ENCODE measurements at places on chromosomes 1 and 21. TPM values are rescaled to one million over a fixed set of nuclear protein-coding genes. Genes with fewer than 3 reads are reported as not detected.

DNA sequence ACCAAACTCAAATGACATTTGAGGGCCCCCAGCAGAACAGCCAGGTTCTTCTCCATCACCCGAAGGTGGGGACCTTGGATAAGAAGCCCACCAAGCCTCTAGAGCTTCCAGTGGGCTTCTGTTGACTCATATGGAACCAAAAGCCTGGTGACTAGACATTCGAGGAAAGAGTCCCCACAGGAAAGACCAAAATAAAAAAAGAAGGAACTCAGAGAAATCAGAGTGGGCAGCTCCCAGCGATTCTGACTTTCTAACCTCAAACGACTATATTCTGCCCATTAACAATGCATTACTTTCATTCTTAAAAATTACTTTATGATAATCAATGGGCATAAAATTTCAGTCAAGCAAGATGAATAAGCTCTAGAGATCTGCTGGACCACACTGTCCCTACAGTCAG is 9.6 kb upstream of the CHIT1 start:
- no peak for DNase-seq
- H3K27ac ChIP-seq = no peak overlapping the region
- no peak overlapping the region for H3K4me3 ChIP-seq
- H3K27me3 ChIP-seq = peaks cover 20% of the 10 kb centered on the region

GRCh38 chr1:92864131-92864530 is 32.3 kb downstream of the RPL5 start:
- no peak overlapping the region for H3K4me3 ChIP-seq
- peaks cover 6% of the 10 kb centered on the region for H3K4me1 ChIP-seq
- no peak overlapping the region for H3K27ac ChIP-seq

DNA sequence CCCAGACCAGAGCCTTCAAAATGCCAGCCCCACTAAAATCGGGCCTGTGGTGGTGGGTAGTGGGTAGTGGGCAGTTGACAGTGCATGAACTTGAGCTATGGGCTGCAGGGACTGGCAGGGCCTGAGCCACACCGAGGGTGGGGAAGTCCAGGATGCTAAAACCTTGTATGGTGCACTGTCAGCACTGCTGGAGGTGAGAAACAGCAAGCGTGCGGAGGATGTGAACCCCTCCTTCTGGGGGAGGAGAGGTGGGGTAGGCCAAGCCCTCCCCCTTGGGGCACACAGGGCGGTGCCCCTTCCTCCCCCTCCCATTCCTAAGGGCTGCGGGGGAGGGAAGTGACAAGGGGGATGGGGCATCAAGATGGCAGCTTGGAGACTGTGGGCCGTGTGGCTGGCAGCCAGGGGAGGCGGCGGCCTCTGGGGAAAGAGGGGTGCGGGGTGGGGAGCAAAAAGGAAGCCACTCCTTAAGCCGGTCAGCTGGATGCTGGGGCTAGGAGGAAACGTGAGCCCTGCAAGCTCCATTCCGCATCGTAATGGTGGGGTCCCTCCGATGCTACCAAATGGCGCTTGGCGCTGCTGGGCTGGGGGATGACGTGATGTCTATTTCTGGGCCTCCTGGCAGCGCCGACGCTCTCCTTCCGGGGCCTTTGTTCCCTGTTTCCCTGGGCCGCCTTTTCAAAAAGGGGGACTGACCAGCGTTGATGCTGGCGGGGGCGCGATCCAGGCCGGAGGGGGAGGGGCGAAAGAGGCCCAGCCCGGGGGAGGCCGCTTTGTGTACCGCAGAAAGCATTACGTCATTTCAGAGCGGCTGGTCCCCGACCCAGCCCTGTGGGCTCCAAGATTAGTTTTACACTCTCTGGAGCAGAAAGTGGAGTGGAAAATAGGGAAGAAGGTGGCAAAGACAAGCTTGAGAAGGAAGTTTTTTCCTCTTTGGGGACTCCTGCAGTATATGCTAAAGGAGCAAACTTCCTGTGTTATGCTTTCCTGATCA is 809 bp downstream of the SYT11 start:
- peak; percentile 55 for DNase-seq
- peak overlapping the region; percentile 90 for H3K27ac ChIP-seq
- H3K36me3 ChIP-seq = no peaks in the 10 kb centered on the region
- H3K27me3 ChIP-seq = peaks cover 13% of the 10 kb centered on the region

The MX1 gene
- 75.6 TPM for total RNA-seq

- no peaks in the 10 kb centered on the region for H3K4me1 ChIP-seq
- no peaks in the 10 kb centered on the region for H3K27me3 ChIP-seq
- H3K27ac ChIP-seq = peak overlapping the region; percentile 11
- H3K4me3 ChIP-seq = no peak overlapping the region
These were observed 1.3 kb upstream of the IL19 start for GRCh38 chr1:206769304-206769731.

DNA sequence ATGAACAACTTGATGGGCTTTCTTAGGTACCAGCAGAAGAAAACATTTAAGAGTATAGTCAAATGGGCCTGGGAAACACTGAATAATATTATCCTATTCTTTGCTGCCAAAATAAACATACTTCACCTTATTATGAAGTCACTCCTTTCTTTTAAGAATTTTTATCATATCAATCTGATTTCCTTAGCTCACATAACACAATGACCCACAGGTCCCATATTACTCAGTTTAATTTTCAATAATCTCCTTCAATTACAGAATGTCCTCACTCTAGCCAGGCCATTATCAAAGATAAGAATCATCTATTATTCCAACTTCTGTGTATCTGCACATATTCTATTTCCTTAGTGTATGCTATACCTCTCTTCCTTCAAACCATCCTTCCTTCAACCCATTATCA is 63.0 kb downstream of the PIGK start:
- no peak overlapping the region for H3K4me3 ChIP-seq
- no peak overlapping the region for H3K27ac ChIP-seq
- no peaks in the 10 kb centered on the region for H3K36me3 ChIP-seq
- no peaks in the 10 kb centered on the region for H3K4me1 ChIP-seq

DNA sequence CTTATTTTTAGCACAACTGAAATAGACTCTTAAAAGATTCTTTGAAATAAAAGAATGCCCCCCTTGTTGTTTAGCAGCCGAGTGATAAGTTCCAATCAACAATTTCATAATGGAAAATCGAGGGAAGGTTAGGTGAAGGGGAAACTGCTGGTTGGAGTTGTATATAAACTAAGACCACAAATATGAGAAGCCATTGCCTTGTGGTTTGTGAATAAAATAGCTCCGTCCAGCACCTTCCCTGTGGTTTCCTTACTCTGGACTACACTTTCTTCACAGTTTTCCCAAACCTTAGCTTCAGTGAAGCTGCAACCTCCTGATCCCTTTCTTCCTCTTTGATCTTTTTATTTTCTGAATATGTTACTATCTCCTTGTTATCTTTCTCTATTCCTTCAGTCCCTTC is 6.7 kb upstream of the RAB3GAP2 start:
- no peaks in the 10 kb centered on the region for H3K4me1 ChIP-seq
- peaks cover 16% of the 10 kb centered on the region for H3K27me3 ChIP-seq
- DNase-seq = no peak
- no peak overlapping the region for H3K4me3 ChIP-seq
- H3K27ac ChIP-seq = no peak overlapping the region
- H3K36me3 ChIP-seq = no peaks in the 10 kb centered on the region

The DIRAS3 gene
- 1.5 TPM for total RNA-seq

- no peaks in the 10 kb centered on the region for H3K27me3 ChIP-seq
- H3K27ac ChIP-seq = no peak overlapping the region
- DNase-seq = peak; percentile 20
- H3K4me1 ChIP-seq = no peaks in the 10 kb centered on the region
- H3K4me3 ChIP-seq = no peak overlapping the region
- H3K36me3 ChIP-seq = no peaks in the 10 kb centered on the region
These were observed 88.5 kb downstream of the PTPRU start for GRCh38 chr1:29324771-29325351.

GRCh38 chr1:110125810-110126209 is 13.6 kb downstream of the UBL4B start:
- H3K27me3 ChIP-seq = peaks cover 29% of the 10 kb centered on the region
- no peak overlapping the region for H3K4me3 ChIP-seq
- no peak overlapping the region for H3K27ac ChIP-seq
- H3K36me3 ChIP-seq = no peaks in the 10 kb centered on the region
- H3K4me1 ChIP-seq = peaks cover 6% of the 10 kb centered on the region
- DNase-seq = no peak

The S100A7A gene
- total RNA-seq = not detected

DNA sequence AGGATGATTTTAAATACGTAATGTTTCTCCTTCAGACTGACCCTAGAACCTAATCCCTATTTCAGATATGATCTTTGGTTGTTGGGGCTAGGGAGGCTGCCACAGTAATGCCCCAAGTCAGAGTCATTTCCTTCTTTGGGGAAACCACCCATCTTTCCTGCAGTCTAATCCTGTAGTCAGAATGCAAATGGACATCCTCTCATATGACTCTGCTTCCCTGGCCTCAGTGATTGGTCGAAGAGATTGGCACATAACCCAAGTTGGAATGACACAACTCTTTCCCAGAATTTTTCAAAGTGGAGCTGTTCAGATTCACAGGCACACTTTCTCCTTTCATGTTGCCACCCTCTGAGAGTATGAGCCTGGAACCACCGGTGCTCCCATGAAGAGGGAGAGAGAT is 58.8 kb upstream of the ZNF644 start:
- no peak overlapping the region for H3K27ac ChIP-seq
- no peaks in the 10 kb centered on the region for H3K36me3 ChIP-seq
- H3K27me3 ChIP-seq = no peaks in the 10 kb centered on the region
- DNase-seq = no peak

DNA sequence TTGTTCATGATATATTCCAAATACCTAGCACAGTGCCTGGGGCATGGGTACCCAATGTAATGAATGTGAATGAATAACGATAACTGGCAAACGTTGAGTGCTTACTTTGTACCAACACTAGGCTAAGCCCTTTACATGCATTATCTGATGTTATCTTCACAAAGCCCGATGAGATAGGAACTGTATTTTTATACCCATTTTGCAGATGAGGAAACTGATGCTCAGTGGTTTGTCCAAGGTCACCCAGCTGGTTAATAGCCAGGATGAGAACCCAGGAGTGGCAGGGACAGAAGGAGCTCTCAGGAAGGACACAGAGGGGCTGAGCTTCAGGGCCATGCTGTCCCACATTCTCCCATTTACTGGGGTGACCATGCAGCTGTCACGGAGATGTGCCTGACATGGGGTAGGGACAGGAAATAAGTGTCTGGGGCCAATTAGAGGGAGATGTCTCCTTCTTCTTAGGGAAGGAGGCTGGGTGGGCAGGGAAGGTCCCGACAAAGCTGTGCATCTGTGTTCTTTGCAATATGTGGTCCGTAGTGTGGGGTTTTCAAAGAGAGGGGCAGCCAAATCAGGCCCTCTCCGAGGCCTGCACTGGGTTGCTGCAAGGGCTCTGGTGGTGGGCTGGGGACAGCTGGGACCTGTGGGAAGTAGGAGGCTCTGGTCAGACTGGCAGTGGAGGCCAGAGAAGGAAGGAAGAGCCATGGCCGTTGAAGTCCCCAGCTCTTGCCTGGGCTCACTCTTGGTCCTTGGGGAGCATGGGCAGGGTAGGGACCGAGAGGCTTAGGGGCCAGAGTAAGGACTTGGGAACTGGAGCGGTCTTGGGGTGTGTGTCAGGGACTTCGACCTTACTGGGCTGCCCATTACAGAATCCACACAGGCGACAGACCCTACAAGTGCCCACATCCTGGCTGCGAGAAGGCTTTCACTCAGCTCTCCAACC is 26.6 kb downstream of the A3GALT2 start:
- H3K4me3 ChIP-seq = no peak overlapping the region

GRCh38 chr1:52346653-52347052 is 19.4 kb downstream of the CC2D1B start:
- DNase-seq = no peak
- no peaks in the 10 kb centered on the region for H3K27me3 ChIP-seq
- no peak overlapping the region for H3K27ac ChIP-seq

DNA sequence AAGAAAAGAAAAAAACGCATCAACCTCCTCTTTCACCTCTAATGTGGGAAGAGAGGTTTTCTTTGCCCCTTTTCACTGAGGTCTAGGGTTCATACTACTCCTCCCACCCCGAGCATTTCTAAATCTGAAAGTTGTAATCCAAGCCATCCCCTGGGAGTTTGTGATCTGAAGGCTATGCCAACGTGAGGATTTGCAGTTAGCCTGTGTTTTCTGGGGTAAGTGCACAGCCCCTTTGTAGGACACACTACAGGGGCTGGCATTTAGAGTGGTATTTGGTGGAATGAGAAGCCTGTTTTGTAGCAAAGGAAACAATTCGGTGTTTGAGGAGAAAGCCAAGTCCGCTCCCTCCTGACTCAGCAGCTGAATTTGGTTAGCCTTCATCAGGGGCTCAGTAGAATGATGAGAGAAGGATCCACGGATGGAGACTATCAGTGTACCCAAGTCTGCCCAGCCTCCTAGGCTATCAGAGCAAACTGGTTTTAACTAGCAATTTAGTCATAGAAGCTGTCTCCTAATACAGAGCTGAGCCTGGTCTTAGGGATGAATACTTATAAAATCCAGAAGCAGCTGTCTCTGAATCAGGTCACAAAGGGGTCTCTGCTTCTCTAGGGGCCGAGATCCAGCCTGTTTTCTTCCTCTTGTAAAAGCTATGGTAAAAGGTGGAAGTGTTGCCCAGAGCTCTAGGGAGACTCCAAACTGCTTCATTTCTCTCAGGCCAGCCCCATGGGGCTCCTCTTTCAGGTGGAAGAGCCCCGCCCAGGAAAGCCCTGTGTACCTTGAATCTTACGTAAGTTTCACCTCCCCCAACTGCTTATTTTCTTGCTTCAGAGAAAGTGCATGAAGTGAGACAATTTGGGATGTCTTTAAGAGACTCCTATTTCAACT is 2.1 kb downstream of the PCP4L1 start:
- DNase-seq = no peak
- no peaks in the 10 kb centered on the region for H3K36me3 ChIP-seq
- no peak overlapping the region for H3K27ac ChIP-seq
- H3K4me3 ChIP-seq = no peak overlapping the region

DNA sequence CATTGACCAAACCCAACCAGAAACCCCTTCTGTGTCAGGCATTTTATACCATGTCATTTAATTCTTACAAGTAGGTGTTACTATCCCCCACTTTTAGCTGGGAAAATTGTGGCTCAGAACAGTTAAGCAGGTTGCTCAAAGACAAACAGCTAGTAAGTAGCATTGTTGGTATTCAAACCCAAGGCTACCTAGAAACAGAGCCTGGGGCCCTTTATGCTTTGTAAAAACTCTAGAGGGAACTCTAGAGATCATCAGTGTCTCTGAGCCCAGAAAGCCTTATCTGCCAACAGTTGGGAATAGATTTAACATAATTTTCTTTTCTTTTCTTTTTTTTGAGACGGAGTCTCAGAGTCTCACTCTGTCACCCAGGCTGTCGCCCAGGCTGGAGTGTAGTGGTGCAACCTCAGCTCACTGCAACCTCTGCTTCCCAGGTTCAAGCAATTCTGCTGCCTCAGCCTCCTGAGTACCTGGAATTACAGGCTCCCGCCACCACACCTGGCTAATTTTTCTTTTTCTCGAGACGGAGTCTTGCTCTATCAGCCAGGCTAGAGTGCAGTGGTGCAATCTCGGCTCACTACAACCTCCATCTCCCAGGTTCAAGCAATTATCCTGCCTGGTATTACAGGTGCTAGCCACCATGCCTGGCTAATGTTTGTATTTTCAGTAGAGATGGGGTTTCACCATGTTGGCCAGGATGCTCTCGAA is 48.5 kb upstream of the OSBPL9 start:
- H3K4me1 ChIP-seq = peaks cover 9% of the 10 kb centered on the region
- H3K4me3 ChIP-seq = no peak overlapping the region
- DNase-seq = no peak
- no peaks in the 10 kb centered on the region for H3K36me3 ChIP-seq

- peaks cover 5% of the 10 kb centered on the region for H3K4me1 ChIP-seq
- no peak overlapping the region for H3K4me3 ChIP-seq
- no peak overlapping the region for H3K27ac ChIP-seq
- H3K36me3 ChIP-seq = no peaks in the 10 kb centered on the region
- no peak for DNase-seq
These were observed 771.5 kb upstream of the ADGRL2 start for GRCh38 chr1:81029266-81029665.
